NCI-H1417 (cell line): ENCODE measurements at places on chromosomes 13 and 19.

DNA sequence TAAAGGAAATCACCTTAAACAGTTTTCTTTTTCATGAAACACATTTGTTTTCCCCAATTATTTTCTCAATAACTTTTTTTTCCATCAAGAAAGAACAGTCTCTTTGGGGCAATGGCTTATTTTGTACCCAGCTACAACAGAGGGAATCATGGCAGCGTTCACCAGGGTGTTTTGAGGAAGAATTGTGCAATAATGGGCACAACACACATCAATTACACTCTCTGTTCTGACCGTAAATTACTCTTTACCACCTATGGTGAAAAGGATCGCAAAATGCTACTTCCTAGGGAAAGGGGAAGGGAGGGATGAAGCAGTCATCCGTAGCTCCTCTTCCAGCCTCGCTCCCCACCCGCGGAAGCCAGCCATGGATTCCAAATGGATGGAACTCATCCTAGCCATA, 38.6 kb downstream of the TMTC4 start:
- peak; percentile 95 for DNase-seq

- no peak for DNase-seq
Measured at GRCh38 chr13:22549126-22549525, 631.7 kb upstream of the SGCG start.

GRCh38 chr13:36696410-36697010, 22.7 kb downstream of the SERTM1 start:
- no peak for DNase-seq

DNA sequence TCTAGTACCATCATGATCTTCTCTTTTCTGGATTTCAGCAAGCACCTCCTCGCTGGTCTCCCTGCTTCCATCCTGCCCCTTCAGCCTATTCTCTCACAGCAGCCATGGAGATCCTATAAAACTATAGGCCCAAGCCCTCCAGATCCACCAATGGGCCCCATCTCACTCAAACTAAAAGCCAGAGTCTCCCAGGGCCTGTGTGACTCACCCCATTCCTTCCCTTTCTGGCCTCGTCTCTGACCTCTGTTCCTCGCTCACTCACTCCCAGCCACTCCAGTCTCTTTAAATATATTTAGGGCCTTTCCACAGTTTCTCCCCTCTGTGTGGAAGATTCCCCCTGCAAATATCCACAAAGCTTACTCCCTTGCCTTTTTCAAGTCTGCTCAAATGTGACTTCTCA, 89.7 kb downstream of the HSPH1 start:
- no peak for DNase-seq

DNA sequence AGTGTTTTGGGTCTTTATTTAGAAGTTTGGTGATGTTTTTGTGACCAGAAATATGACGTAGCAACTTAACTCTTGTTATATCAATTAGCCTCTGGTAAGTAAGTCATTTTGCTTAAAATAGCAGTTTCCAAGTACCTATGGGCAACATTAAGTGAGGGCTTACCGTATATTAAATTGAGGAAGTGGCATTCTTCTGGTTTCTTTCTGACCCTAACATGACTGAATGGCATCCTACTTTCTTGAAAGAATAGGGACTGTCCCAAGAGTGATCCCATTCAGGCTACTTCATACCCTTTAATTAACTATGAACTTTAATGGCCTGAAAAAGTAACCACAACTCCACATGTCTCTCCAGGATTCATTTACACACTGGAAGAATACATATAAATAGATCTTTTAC, 106.6 kb downstream of the MZT1 start:
- no peak for DNase-seq

- peak; percentile 56 for DNase-seq
Measured at GRCh38 chr19:48390188-48391099, 907 bp downstream of the KDELR1 start.

GRCh38 chr19:43353606-43354304, at the start of gene CD177:
TSS of gene CD177 (plus strand) at chr19:43353686. CDS start at chr19:43353715, 29 bp downstream.
- DNase-seq = no peak

DNA sequence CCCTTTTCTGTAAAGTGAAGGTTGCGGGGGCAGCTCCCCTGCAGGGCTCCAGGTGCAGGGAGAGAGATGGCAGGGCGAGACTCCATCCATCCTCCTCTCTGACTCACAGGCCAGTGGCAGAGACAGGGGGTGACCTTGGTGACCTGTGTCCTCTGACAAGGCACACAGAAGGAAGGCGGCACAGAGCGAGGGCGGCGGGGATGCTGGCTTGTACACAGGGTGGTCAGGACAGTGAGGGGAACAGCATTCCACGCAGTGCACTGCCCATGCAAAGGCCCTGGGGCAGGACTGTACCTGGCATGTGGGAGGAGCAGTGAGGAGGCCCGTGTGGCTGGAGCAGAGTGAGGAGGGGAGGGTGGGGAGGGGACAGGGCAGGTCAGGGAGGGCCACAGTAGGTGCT, 7.7 kb downstream of the NDUFA11 start:
- DNase-seq = no peak

- no peak for DNase-seq
Measured at GRCh38 chr19:35757231-35757748, 461 bp upstream of the HSPB6 start.

GRCh38 chr19:53878776-53879139, 3.2 kb upstream of the PRKCG start:
- no peak for DNase-seq

DNA sequence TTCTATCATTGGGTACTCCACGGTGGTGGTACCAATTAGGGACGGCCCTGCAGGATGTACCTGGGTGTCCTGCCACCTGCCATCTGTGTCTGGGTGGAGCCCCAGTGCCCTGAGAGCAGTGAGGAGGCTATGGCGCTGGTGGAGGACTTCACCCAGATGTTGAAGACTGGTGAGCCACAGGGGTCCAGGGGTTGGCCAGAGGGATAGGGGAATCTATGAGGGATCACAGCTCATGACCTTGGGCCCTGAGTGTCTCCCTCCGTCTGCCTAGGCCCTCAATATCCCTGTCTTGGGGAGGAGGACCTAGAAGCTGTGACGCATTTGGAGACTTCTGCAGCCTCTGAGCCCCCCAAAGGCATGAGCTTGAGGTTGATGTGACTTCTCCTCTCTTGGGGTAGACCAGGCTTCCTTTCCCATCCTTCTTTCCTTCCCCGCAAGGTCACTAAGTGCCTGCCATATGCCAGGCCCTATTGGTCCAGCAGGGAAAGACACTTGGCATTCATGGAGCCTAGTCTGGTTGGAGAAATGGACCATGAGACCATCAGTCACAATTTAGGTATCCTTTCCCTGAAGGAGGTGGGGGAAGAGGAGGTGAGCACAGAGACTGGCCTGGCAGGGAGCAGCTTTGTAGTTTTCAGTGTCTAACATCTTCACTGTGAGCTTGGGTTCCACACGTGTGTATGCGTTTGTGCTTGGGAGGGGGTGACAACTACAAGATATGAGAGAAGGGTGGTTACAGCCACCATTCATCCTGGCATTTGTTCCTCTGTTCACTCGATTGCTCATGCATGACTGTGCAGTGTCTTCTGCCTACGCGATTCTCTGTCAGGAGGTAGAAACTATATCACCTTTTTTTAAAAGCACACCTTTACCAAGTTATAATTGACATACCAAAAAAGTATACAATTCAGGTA, 5.1 kb upstream of the MZF1 start:
- no peak for DNase-seq

- no peak for DNase-seq
Measured at GRCh38 chr13:47279920-47280319, 383.1 kb upstream of the HTR2A start.

GRCh38 chr13:31846961-31847752, 107.8 kb downstream of the RXFP2 start:
- DNase-seq = no peak

- DNase-seq = no peak
Measured at GRCh38 chr13:40484974-40485373, 181.5 kb downstream of the FOXO1 start.

DNA sequence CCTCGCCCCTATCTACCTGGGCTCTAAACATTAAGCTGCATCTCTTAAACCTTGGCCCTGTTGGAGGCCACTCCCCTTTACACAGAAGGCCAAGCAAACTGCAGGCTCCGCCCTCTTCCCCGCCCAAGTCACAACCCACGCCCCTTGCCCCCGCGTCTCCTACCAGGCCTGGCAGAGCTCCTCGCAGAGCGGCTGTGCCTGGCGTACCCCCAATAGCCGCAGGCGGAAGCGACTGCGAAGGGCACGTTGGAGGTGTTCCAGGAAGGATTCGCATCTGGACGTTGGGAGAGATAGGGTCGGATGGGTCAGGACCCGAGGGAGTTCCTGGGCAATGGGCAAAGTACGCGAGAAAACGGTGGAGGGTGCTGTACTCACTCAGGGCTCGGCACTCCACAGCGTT, 5.9 kb downstream of the RTBDN start:
- DNase-seq = no peak

GRCh38 chr13:34349091-34349722, 531.3 kb downstream of the RFC3 start:
- DNase-seq = no peak

- no peak for DNase-seq
Measured at GRCh38 chr19:2044709-2045500, 6.1 kb downstream of the MKNK2 start.

GRCh38 chr13:97660594-97661260, 226.8 kb downstream of the RAP2A start:
- no peak for DNase-seq

GRCh38 chr13:21458451-21458812, 671 bp downstream of the ZDHHC20 start:
- DNase-seq = peak; percentile 64

- no peak for DNase-seq
Measured at GRCh38 chr19:18117364-18117691, 19.8 kb downstream of the MAST3 start.

DNA sequence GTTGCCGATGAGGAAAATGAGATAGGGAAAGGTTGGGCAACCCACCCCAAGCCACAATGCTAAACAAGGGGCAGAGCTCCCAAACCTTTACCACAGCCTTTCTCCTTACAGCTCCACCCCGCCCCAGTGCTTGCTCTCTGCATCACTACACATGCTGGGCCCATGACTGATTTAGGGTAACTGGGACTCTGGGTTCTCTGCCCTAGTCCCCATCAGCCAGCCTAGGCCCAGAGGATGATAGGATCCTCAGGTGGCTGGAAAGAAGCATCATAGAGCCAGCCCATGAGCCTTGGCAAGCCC, 11.6 kb downstream of the C19orf47 start:
- DNase-seq = no peak

DNA sequence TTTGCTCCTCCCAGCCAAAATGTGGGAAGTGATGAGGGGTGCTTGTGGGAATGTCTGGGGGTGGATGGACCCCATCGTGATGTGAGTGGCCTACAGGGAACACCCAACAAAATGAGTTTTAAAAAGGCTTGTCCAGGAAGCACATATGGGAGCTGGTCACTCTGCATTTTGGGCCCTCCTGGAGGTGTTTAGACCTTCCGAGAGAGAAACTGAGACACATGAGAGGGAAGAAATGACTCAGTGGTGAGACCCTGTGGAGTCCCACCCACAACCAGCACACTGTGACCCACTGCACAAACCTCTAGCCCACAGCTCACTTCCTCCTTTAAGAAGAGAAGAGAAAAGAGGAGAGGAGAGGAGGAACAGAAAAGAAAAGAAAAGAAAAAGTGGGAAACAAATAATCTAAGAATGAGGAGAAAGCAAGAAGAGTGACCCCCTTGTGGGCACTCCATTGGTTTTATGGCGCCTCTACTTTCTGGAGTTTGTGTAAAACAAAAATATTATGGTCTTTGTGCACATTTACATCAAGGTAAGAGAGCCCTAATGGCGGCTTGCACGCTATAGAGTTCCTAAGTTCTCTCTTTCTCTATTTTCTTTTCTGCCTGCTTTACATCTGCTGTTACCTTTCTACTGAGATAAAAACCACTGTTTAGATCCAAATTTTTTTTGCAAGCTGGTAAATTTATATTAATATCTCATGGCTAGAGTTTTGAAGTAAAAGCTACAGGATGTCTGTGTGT, 13.3 kb upstream of the LILRB1 start:
- DNase-seq = no peak

- DNase-seq = no peak
Measured at GRCh38 chr13:19836472-19836871, 27.0 kb downstream of the ZMYM5 start.

GRCh38 chr13:40505196-40505595, 161.2 kb downstream of the FOXO1 start:
- no peak for DNase-seq
